ENCODE measurements at places on chromosomes 16 and 17. TPM values are rescaled to one million over a fixed set of nuclear protein-coding genes. Genes with fewer than 3 reads are reported as not detected.

Gene PRCD
- 0.86 TPM for total RNA-seq

DNA sequence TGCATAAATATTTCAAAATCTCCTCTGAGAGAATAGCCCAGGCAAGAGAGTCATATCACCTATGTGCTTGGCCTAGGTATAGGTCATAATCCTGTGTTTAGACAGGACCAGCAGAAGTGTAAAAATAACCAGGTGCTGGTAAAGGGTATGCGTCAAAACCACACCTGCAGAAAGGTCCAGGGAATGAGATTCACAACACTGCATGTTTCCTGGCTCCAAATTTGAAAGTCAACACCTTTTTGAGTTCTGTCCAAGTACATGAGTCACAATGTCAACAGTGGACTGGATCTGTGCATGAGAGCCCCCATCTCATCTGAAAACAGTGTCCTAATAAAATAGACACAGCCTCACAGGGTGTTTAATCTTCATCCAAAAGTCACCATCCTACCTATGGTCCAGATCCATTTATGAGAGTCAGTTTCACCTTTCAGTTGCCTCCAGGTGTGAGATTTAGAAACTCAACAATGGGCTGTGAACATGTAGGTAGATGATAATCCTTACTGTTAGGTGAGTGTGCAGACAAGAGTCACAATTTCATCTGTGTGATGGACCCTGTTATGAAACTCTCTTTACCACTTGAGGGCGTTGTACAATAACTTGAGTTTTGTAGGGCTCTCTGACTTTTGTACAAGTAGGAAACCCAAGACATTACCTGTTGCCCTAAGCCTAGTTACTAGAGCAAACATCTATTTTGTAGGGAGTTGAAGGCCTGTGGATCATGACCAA, 2100.7 kb downstream of the TP53TG3F start:
- DNase-seq: no peak
- H3K4me1 ChIP-seq: no peaks in the 10 kb centered on the region
- H3K27ac ChIP-seq: no peak overlapping the region
- H3K4me3 ChIP-seq: no peak overlapping the region
- no peaks in the 10 kb centered on the region for H3K36me3 ChIP-seq
- no peaks in the 10 kb centered on the region for H3K27me3 ChIP-seq

GRCh38 chr17:76995387-76996105, 127.3 kb downstream of the MGAT5B start:
- peaks cover 11% of the 10 kb centered on the region for H3K27me3 ChIP-seq
- H3K36me3 ChIP-seq: no peaks in the 10 kb centered on the region
- DNase-seq: no peak
- no peak overlapping the region for H3K4me3 ChIP-seq

- H3K4me3 ChIP-seq: no peak overlapping the region
- H3K27ac ChIP-seq: peak overlapping the region; percentile 60
- DNase-seq: no peak
Measured at GRCh38 chr16:51949282-51949681, 597.7 kb downstream of the TOX3 start.

DNA sequence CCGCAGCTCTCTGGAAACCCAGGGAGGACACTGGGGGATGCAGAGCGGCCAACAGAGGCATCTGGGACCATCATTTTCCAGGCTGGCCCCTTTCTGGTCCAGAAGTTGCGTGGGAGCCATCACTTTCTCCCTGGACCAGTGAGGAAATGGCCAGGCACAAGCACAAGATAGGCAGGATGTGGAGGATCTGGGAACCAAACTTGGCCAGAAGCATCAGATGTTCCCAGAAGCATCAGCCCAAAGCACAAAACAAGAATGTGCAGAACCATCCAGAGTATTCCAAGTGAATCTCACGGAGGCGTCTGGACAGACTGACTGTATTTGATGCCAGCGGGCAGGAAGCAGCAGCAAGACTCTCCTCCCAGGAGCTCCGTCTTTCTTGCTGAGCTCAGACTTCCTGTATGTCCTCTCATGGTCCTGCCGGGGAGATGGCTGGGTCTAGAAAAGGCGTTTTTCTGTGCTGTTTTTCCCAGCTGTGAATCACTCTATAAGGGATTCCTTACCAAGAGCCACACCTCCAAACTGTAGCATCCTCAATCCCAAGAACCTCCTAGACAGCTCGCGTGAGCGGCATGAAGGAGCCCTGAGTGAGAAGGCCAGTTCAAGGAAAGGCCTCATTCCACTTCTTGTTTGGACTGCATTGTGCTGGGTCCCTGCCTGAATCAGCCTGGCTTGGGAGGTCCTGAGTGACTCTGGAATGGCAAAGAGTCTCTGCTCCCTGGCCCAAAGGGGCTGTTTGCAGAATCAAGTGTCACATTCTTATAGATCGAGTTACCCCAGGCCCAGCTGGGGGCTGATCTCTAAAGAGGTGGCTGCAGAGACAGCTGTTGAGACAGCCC, 49.5 kb upstream of the MTSS2 start:
- no peak overlapping the region for H3K27ac ChIP-seq
- no peak for DNase-seq
- peaks cover 9% of the 10 kb centered on the region for H3K36me3 ChIP-seq
- H3K4me3 ChIP-seq: no peak overlapping the region
- no peaks in the 10 kb centered on the region for H3K27me3 ChIP-seq

Gene HBA2
- not detected for total RNA-seq

Gene CEP295NL
- 2.3 TPM for total RNA-seq

Gene TTLL6
- 2.9 TPM for total RNA-seq

GRCh38 chr16:24257958-24258357, 1.8 kb downstream of the CACNG3 start:
- peaks cover 6% of the 10 kb centered on the region for H3K4me1 ChIP-seq
- no peak for DNase-seq
- H3K36me3 ChIP-seq: no peaks in the 10 kb centered on the region
- peaks cover 77% of the 10 kb centered on the region for H3K27me3 ChIP-seq
- no peak overlapping the region for H3K27ac ChIP-seq
- H3K4me3 ChIP-seq: no peak overlapping the region

Gene SLC5A10
- total RNA-seq: not detected

Gene C16orf95
- 5.5 TPM for total RNA-seq

DNA sequence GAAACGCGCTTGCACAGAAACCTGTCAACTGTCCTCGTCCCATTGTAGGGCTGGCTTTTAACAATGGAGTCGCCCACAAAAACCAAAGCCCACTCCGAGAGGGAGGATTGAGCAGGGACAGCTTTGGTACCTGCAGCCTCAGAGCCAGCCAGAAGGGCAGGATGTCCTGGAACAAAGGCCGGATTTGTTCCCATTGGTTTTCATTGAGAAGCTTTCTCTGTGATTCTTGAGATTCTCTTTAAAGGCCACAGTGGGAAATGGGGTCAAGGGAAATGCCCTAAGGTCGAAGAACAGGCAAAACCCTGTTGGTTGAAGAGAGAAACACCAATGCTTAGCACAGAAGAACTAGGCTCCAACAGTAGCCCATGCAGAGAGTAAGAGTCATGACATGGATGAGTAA, 65.4 kb downstream of the C16orf78 start:
- no peaks in the 10 kb centered on the region for H3K36me3 ChIP-seq
- DNase-seq: no peak
- H3K4me1 ChIP-seq: peaks cover 22% of the 10 kb centered on the region
- no peak overlapping the region for H3K27ac ChIP-seq

Gene BAIAP3
- 17.5 TPM for total RNA-seq

Measured in progenitor cell of endocrine pancreas (in vitro differentiated cells).